ENCODE measurements at places on chromosomes 4 and X.

DNA sequence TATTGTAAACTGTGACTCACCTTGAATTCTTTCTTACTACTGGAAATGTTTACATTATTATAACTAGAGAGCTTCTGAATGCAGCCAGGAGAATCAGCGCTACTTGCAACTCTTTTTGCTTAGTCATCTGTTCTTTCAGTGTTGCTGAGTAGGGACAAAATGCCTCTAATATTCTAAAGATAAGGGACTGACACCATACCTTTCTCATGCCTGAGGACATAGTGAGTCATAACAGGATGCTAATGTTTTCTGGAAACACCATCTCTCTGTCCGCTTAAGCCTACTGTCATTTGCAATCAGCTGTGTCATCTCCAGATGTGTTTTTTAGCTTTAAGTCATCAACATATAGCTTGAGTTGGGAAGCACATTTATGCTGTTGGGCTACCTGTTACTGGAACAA lies 108.3 kb downstream of the QRFPR start:
- peak; percentile 6 for DNase-seq

DNA sequence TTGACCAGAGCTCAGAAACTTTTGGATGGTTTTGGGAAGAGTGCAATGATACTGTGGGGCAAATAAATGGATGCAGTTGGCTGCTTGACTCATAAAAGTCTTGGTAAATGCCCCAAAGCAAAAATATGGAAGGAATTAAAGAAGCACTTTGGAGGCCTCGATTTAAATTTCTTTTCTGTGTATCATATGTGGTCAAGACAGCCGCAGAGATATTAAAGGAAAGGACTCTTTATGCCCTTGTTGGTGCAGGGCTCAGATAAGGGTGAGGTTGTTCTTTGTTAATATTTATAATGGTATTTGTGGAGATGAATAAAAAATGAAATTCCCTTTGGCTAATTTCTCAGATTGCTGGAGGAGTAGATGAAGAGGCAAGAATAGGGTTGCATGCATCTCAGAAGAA lies 90.2 kb downstream of the NHS start:
- DNase-seq: no peak

GRCh38 chrX:66074920-66075879 lies 35.3 kb upstream of the VSIG4 start:
- peak; percentile 44 for DNase-seq

GRCh38 chrX:132330156-132330729 lies 111.0 kb upstream of the RAP2C start:
- DNase-seq: no peak

DNA sequence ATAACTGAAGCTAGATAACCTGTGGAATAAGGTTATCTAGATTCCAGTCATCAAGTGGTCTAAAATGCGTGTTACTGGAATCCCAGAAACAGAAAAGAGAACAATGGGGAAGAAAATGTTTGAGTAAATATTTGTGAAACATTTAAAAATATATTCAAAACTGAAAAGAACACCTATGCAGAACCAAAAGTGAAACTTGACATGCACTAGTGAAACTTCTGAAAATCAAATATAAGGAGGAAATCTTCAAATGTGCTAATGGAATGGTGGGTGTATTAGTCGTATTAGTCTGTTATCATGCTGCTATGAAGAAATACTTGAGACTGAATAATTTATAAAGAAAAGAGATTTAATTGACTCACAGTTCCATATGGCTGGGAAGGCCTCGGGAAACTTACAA lies 512.4 kb upstream of the KLHL4 start:
- no peak for DNase-seq

- DNase-seq: no peak
Measured at GRCh38 chr4:112332398-112332797, 35.2 kb downstream of the ALPK1 start.

- no peak for DNase-seq
Measured at GRCh38 chr4:31651541-31651940, 931.4 kb downstream of the PCDH7 start.

All from CD4-positive, alpha-beta T cell treated with Interleukin-10 for 1 hour (primary cell).